ENCODE measurements at places on chromosomes 6 and 20.

- no peak for DNase-seq
These were observed 2.6 kb downstream of the PTK7 start for GRCh38 chr6:43078691-43079090.

DNA sequence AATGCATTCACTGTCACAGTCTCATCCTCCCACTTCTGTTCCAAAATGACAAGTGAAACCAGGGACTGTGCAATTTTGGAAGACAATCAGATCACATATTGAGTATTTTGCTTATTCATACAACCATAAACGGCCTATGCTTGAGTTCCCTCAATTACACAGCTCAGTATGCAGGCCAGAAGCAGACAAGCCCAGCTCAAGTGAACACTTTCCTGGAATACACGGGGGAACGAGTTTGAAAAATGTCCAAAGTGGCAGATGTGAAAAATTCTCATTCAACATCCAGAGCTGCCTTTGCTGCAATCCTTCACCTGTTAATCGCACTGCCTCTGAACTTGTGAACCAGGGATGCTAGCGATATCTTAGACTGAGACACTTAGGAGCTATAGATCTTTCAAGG lies 190.2 kb downstream of the COL9A1 start:
- DNase-seq = no peak

DNA sequence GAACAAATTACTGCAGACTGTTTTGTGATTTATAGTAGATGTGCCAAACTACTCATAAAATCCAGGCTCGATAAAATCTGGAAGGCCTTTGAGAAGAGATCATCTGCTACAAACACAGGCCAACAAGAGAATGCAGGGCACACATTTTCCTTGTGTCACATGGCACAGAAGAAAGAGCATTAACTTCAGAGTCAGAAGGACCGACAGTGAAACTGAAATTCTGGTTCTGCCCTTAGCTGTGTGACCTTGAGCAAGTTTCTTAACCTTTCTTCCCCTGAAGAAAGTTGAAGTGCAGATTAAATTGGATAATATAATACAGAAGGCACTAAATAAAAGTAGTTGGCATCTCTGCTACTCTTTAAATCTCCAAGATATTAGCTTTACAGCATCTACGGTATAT lies 338.4 kb upstream of the IRAK1BP1 start:
- no peak for DNase-seq

- DNase-seq = no peak
These were observed 164.0 kb upstream of the AGPAT4 start for GRCh38 chr6:161437851-161438250.

- peak; percentile 13 for DNase-seq
These were observed 42.3 kb downstream of the IL20RA start for GRCh38 chr6:137002505-137002904.

DNA sequence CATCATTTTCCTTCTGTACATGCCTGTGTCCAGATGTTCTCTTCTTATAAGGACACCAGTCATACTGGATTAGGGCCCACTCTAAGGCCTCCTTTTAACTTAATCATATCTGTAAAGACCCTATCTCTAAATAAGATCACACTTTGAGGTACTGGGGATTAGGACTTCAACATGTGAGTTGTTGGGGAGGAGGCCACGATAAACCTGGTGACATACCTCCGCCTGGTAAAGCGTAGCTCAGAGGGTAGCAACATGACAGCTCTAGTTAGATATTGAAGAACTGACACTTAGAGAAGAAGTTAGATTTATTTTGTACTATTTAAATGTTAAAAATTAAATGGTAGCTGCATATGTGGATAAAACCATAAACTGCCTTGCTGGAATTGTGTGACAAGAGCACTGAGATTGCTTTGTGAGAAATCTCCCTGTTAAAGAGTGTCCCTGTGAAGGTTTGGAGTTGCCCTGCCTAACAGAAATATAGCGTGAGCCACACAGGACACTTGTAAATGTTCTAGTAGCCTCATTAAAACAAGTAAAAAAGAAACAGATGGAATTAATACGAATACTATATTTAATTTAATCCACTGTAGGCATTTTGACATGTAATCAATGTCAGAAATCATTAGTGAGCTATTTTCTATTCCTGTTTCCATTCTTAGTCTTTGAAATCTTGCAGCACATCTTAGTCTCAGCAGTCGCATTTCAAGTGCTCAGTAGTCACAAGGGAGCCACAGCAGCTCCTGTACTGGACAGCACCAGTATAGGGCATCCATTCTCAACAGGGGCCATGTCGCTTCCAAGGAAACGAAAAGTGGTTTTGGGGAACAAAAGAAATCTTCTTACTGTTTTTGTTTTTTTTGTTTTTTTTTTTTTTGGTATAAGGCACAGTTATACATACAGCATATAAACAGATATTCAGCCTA lies 13.4 kb downstream of the PLCB1 start:
- no peak for DNase-seq

- no peak for DNase-seq
These were observed 23.8 kb upstream of the AKAP12 start for GRCh38 chr6:151215999-151216398.

- no peak for DNase-seq
These were observed 36.3 kb downstream of the CDH4 start for GRCh38 chr20:61288331-61288784.

- DNase-seq = no peak
These were observed 98.8 kb downstream of the SLC35B3 start for GRCh38 chr6:8336406-8337057.

- DNase-seq = no peak
These were observed 19.2 kb upstream of the BPIFB1 start for GRCh38 chr20:33263784-33264183.

- no peak for DNase-seq
These were observed 491.4 kb upstream of the RNF217 start for GRCh38 chr6:124470803-124471202.

- no peak for DNase-seq
These were observed 573.8 kb upstream of the NOX3 start for GRCh38 chr6:156029286-156029985.

GRCh38 chr6:136923954-136924673 lies 2.0 kb downstream of the SLC35D3 start:
- no peak for DNase-seq

GRCh38 chr20:8121666-8122065 lies 10.4 kb upstream of the PLCB1 start:
- DNase-seq = no peak

- DNase-seq = no peak
These were observed 20.2 kb downstream of the MCUR1 start for GRCh38 chr6:13794184-13794583.

DNA sequence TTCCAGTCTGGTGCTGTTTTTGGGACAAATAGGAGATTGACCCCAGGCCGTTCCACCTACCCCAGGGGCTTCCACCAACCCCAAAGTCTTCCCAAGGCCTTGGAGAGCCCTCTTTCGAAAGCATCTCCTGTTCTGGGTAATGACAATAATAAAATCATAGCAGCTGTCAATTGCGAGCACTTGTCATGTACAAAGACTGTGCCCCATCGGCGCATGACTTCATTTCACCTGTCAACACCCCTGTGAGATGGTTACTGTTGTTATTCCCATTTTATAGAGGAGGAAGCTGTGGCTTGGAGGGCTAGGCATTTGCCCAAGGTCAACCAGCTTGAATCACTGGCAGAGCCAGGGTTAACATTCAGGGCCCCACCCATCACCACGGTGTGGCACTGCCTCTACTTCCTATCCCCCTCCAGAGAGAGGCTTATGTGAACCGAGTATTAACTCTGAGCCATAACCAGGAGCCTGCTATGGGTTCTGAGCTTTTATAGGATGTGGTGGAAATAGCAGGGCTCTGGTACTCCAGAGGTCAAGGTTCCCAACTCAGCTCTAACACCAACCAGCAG lies 51.2 kb downstream of the HNF4A start:
- DNase-seq = no peak

- DNase-seq = no peak
These were observed 65.8 kb downstream of the E2F3 start for GRCh38 chr6:20467437-20467836.

DNA sequence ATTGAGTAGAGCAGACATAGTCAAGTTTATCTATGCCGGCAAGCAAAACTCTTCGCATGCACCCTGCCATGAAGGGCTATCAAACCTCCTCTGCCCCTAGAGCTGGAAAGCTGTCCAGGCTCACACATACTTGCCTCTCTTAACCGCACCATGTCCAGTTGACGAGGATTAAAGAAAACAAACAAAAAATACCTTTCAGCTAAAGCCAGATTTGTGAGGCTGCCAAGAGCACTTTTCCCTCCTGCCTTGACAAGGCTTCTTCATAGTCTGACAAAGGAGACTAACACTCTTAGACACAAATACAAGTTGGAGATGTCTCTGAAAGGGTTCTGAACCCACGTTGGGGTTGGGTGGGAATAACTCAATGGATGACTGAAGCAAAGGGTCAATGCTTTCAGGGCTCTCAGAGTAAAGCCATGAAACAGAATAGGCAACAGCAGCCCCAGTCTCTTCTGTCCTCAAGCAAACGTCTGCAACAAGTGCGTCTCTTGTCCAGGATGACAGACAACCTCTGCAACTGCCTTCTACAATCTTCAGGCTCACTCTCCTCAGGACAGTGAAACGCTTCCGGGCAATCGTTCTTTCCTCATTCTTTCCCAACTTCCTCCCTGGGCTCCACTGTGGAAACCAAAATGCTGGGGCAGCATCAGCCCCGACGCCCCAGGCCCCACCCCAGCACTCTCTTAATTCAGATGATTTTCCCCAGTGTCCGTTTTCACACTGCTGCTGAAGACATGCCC lies 57.8 kb downstream of the AGPAT4 start:
- DNase-seq = no peak

DNA sequence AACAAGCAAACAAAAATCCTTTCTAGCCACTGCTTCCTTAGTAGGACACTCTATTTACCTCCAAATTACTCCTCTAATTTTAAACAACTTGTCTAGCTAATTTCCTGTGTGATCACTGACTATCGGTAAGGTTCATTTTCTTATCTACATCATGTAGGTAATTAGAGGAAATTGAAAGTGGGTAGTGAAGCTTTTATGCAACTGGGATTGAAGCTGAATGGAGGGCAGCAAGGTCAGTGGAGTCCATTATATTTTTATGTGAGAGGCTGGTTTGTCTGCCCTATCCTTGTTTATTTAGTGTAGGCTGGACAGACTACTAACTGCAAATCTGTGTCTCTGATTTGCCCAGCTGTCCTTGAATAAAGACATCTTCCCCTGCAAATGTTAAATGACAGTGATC lies 88.5 kb upstream of the SIM1 start:
- no peak for DNase-seq

DNA sequence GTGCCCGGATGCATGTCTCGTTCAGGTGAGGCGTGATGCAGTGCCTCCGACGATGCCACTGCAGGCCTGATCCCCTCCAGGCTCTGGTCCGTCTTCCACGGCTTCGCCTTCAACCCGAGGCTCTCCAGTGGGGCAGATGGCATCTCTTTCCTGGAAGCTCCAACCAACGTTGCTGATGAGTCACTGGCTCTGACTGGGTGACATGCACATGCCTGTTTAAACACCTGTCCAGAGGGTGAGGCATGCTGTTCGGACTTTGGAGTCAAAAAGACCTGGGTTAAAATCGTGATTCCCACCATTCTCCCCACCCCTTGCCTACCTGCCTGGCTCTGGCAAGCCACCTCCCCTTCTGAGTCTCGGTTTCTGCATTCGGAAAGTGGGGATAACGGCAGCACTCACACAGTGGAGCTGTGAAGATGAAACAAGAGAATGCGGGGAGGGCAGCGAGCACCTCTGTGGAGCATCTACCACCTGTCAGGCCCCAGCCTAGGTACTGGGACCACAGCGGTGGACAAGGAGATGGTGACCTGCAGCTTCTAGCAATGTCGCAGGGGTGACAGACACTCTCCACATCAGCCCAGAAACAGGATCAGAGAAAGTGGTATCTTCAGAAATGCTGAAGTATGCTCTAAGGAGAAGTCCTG lies 8.5 kb upstream of the EDN3 start:
- DNase-seq = no peak

DNA sequence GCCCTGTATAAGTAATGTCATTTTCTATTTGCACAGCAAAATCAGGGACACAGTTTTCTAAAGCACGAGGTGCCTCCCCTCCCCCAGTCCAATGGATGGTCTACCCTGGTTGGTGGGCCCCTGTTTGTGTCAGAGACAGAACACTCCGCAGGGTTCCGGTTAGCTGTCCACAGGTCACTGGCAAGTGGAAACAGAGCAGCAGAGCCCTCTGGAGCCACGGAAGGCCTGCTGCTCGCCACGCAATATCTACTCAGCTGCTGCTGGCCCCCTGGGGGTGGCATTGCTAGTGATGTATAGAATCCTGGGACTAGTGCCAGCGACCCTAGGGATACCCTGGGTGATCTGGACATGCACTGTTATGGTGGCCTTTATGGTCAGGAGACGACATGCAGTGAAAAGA lies 50.4 kb downstream of the RIN2 start:
- DNase-seq = no peak

DNA sequence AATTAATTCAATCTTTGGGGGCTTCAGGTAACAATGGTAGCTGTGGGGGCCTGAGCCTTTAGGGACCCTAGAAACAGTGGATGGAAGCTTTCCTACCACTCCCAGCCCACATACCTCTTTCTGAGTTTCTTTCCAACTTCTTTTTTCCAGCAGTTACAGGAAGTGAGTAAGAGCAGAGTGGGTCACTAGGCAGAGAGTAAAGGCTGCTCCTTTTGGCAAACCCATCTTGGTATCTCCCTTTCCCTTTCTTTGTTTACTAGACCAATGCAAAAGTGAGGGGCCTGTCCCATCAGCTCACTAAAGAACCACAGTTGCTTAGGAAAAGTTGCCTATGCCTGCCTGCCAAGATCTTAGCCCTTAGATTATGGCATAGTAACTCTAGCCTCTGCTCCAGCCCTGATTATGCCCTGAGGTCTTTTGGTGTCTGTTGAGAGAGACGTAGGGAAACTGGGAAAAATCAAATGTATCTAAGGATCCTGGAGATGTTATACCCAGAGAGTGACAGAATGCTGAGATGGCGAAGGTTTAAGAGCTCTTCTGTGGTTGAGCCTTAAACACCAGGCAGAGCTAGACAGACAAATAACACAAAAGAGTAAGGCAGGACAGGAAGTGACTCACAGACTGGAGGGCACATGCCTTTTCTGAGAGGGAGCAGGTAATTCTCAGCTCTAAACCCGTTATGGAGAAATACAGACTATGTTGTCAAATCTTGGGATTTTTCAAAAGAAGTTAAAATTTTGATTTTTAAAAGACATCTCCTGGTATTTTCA lies 31.3 kb downstream of the TRMT6 start:
- no peak for DNase-seq

DNA sequence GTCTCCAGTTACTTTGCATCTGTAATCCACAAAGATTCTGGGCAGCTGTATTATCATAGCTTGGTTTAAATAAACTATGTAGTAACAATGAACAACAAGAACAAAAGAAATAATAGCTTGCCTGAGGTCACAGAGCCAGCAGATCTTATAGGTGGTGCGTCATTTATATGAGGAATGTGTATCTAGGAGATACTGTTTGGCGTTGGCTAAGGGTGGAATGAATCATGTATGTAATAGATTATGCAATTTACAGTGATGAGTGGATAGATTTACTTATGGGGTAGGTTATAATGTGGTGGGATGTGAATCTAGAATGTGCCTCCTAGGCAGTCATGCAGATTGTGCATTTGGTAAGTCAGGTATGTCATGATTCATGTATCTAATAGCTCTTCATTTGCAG lies 42.8 kb downstream of the HNF4A start:
- no peak for DNase-seq
